ENCODE measurements at places on chromosomes 4 and X.

DNA sequence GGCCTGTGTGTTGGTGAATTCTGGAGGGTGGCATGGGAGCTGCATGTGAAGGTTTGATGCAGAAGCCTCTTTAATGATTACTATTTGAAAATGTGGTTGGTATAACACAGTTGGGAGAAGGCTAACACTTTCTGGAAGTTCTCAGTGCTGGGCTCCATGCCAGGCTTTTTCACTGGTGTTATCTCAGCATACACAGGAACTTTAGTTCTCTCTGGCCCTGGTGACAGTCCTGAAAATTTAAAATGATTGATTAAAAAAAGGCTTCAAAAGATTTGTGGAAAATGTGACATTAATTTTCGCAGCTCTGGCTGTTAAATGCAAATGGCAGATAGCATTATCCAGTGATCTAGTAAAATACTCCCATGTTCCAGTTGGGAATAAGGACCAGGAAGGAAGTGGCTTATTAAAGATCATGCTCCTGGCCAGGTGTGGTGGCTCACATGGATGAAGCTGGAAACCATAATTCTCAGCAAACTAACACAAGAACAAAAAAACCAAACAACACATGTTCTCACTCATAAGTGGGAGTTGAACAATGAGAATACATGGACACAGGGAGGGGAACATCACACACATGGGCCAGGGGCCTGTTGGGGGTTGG, 36.6 kb downstream of the DIPK2B start:
- no peak for DNase-seq

DNA sequence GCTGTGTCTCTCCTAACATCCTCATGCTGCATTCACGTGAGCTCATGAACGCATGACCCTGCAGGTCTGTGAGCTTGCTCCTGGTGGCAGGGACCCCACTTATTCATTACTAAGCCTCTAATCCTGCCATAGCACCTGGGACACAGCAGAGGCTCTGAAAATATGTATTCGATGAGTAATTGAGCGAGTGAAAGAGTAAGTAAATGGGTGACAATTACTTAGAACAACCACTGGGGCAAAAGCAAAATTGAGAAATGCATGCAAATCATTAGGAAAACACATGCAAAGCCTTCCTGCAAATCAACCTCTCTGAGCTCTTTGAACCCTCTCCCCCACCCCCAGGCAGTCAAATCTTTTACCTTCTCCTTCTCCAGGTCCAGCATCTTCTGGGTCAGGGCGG, 23.6 kb upstream of the C4orf50 start:
- DNase-seq: no peak

DNA sequence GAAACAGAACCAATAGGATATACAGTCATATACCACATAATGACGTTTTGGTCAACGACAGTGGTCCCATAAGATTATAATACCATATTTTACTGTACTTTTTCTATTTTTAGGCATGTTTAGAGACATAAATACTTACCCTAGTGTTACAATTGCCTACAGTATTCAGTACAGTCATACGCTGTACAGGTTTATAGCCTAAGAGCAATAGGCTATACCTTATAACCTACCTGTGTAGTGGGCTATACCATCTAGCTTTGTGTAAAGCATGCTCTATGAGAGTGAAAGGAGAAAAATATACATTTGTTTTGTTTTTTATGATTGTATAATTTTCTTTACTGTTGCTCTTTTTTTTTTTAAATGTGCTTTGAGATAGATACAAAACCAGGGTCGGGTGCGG, 52.0 kb upstream of the PABPC1L2A start:
- DNase-seq: no peak

DNA sequence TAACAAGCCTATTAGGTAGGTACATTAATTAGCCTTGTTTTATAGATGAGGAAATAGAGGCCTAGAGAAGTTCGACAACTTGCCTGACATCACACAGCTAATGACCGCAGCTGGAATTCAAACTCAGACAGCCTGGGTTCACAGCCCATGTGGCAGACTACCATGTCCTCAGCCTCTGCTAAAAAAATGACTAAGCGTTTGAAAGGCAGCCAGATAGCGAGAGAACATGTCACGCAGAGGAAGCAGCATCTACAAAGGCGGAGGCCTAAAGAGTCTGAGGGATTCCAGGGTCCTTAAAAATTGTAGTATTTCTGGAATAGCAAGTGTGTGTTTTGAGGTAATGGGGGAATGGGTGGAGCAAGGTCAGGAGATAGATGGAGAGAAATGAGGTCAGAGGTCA, 33.2 kb upstream of the BMP15 start:
- no peak for DNase-seq

- no peak for DNase-seq
These were observed 488.3 kb downstream of the CFAP47 start for GRCh38 chrX:36407836-36408235.

DNA sequence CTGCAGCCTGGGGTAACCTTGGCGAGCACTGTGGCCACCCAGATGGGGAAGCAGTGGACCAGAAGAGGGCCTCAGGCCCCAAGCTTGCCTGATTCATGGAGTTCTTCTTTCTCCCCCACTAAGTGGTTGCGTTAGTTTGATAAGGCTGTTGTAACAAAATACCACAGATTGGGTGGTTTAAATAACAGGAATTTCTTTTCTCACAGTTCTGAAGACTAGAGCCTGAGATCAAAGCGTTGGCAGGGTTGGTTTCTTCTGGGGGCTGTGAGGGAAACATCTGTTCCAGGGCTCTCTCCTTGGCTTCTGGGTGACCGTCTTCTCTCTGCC, 105.7 kb upstream of the GATB start:
- DNase-seq: no peak

DNA sequence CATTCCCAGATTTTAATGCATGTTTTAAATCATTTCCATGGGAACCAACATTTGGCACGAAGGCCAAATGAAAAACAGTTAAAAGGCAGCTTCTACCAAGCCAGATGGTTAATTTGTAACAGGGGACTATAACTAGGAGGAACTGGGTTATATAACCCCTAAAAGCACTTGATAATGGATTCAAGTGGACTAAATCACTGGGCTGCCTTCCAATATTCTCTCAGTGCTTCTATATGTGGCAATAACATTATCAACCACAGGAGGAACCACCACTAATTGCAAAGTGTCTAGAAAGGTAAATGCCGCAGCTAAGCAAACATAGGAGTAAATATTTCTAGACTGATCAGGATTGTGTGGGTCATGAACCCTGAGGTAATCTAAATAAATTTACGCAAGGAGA, 391.5 kb downstream of the UBE2NL start:
- DNase-seq: no peak

- no peak for DNase-seq
These were observed 706 bp downstream of the CHIC1 start for GRCh38 chrX:73563738-73564068.

DNA sequence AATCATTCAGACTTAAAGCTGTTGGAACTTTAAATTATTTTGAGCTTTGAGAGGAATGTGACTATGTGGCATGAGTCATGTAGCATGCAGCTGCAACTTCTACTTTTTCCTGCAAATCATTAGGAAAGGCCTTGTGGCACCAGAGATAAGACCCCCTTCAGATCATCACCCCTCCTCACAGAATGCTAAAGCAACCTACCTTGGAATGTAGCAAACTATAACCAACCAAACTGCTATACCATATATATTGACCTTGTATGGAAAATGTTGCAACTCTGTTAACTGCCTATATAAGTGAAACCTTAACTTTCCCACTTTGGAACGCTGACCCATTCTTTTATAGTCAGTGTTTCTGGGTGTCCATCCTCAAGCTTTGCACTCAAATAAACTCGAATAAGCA, 32.0 kb downstream of the ATXN3L start:
- DNase-seq: no peak

DNA sequence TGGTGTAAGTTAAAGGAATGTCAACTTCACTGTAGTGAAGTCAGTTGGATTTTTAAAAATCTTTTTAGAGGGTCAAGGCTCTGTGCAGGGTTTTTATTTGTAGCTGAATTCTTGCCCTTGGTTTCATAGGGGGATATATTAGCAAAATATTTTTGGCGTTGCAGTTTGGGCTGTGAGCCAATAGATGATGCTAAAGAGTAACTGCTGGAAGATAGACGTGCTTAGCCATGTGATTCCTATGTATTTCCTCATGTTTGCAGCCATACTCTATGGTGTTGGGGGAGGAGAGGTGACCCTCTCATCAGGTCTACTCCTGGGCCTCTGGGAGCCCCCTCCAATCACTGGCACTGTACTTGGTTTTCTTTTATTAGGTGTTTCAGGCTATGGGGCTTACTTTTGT, 246.7 kb upstream of the ARHGAP24 start:
- DNase-seq: no peak

Measured in T-helper 22 cell (primary cell).